Stimulated activated CD4-positive, alpha-beta T cell treated with anti-CD3 and anti-CD28 coated beads, Interleukin-15, amount 100 ng/mL, for 24 hours (primary cell): ENCODE measurements at places on chromosomes 4 and X.

- DNase-seq: no peak
These were observed 19.4 kb downstream of the RPS6KA6 start for GRCh38 chrX:84168574-84168973.

GRCh38 chr4:111434586-111434985 lies 710.7 kb upstream of the FAM241A start:
- DNase-seq: no peak

DNA sequence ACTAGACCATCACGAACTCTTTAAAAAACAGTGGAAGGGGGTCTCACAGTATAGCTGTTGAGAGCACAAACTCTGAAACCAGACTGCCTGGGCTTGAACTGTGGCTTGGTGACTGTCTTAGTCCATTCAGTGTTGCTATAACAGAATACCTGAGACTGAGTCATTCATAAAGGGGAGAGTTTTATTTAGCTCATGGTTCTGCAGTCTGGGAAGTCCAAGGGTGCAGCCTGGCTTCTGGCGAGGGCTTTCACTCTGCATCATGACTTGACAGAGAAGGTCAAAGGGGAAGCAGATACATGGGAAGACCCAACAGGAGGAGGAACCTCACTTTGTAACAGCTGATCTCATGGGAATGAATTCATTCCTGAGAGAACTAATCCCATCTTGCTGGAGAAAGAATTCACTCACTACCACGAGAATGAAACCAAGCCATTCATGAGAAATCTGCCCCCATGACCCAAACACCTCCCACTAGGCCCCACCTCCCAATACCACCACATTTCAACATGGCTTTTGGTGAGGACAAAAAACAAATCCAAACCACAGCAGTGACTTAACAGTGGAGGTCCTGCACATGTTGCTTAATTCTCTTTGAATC lies 116.7 kb upstream of the STOX2 start:
- DNase-seq: no peak

GRCh38 chr4:7754565-7755262 lies 184.9 kb downstream of the AFAP1 start:
- no peak for DNase-seq

GRCh38 chr4:185592845-185593488 lies 57.7 kb upstream of the PDLIM3 start:
- no peak for DNase-seq

GRCh38 chr4:31461421-31461820 lies 741.3 kb downstream of the PCDH7 start:
- DNase-seq: no peak

- no peak for DNase-seq
These were observed 1.9 kb upstream of the MTTP start for GRCh38 chr4:99572527-99573240.

GRCh38 chrX:147559191-147559590 lies 352.5 kb upstream of the FMR1 start:
- DNase-seq: no peak

DNA sequence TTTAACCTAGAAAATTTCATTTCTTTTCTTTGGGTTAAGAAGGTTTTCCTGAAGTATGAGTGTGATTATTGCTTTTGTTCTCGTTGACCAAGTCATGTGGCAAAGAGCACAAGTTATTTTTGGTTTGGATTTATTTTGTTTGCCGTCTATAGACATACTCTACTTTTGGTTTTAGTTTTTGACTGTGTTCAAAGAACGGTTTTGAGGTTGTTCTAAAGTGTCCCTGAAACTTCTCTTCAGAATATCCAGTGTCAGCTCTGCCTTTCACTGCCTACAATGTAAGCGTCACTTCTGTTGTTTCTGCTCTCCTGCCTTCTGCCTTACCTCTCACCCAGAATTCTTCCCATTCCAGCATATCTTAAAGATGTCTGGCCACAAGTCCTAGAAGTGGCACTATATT lies 812.2 kb downstream of the C4orf33 start:
- DNase-seq: no peak

DNA sequence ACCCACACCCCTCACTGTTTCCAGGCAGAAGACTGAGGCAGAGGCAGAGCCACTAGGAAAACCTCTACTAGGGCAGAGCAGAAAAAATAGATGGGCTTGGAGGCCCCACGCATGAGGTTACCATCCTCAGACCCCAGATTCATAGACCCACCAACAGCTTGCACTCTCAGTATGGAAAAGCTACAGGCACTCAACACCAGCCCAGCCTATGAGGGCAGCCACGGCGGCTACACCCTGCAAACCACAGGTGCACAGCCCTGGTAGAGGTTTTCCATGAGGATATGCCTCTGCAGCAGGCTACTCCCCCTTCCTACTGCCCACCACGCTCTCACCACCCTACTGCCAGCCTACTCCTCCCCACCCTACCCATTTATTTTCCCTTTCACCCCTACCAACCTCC lies 235.1 kb downstream of the CWH43 start:
- DNase-seq: no peak

- DNase-seq: no peak
These were observed 326.6 kb downstream of the GPAT3 start for GRCh38 chr4:83862471-83862870.

DNA sequence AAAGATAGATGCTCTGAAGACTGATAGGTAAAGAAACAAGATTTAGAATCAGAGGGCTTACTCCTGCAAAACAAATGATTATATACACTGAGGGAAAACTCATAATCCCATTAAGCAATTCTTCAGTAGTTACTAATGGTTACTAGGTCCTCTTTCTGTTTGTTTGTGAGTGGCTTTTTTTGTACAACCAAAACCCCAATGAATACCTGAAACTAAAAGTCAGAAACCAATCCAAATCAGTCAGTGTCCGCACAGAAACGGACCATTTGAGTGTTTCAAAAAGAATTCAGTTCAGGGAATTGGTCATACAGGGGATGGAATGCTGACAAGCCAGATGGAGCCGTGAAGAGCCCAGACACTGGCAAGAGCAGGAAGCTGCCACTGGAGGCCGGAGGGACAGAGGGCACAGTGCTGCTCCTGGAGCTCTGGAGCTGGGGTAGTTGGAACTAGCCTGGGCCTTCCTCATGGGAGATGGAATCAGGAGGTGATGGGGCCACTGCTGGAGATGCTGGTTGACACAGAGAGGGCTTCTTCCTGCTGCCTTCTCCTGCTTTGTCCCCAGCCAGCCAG lies 31.9 kb downstream of the SETD7 start:
- no peak for DNase-seq

GRCh38 chrX:3548765-3549391 lies 164.6 kb downstream of the PRKX start:
- no peak for DNase-seq

GRCh38 chr4:145183581-145183980 lies 3.2 kb upstream of the OTUD4 start:
- no peak for DNase-seq

DNA sequence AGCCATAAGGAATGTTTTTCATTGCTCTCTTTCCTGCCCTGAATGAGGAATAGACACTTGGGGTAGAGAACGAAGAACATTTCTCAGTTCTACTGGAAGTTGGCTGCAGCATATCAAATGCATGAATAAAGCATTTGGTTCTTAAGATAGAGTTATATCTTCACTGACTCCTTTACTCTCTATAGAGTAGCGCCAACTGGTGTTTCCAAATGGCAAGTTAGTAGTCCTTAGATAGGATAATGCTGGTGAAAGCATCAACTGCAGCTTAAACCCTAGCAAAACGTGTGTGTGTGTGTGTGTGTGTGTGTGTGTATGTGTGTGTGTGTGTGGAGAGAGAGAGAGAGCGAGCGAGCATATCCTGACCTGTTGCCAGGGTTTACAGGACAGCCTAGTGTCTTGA lies 62.2 kb upstream of the FRMPD4 start:
- no peak for DNase-seq

DNA sequence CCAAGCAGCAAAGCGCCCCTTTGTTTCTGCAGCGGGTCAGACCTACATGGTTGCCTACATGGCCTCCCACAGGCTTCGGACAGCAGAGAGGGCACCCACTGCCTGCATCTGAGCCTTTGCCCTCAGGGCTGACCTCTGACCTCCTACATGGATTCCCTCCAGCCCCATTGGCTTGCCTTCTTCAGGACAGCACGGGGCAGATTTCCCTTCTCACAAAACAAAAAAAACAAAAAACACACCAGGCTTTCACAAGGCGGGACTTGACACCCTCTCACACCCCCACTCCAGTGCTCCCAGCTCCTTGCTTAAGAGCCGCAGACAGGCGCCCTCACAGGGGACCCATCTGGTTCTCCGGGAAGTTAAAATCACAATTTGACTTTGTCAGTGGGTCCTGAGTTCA lies 32.9 kb downstream of the ZFYVE28 start:
- no peak for DNase-seq

GRCh38 chr4:15331930-15332329 lies 95.9 kb upstream of the C1QTNF7 start:
- DNase-seq: no peak

- DNase-seq: no peak
These were observed at the start of gene ARHGEF38 for GRCh38 chr4:105551965-105552746. ARHGEF38 (plus strand) TSS chr4:105552620; CDS start chr4:105552766, 146 bp downstream.

- DNase-seq: no peak
These were observed 6.4 kb upstream of the IL13RA2 start for GRCh38 chrX:115023811-115024210.

DNA sequence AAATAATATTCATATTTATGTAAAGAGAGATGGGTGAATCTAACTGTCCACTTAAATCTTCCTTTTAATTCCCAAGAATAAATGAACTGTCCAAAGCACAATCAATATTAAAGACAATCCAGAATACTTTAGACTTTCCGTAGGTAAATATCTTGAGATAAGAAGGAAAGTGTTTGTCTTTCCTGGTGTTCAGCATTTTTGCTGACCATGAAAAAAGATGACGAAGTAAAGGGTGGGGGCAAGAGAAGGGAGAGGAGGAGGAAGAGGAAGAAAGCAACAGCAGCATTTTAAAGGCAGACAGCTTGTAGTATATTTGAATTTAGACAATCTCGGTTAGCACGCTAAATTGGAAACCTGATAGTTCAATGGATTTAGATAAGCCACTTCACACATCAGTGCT lies 498.2 kb downstream of the KCNIP4 start:
- DNase-seq: no peak

DNA sequence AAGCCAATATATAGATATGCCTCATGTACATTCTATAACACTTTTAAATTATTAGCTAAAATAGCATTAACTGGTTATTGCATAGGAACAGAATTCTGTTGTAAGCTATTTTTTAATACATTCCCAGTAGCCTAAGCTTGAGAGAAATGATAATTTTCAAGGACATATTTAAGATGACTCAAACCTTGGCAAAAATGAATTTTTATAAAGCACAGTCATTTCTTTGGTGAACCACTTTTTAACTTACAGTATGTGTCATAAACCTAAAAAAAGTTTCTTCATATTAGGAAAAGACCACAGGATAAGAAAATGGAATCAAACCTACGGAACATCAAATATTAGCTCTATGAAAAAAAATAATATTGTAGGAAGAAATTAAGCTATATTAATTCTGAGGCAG lies 986.3 kb downstream of the STIM2 start:
- no peak for DNase-seq

GRCh38 chrX:49250066-49250465 lies 14.4 kb downstream of the FOXP3 start:
- DNase-seq: no peak

- DNase-seq: no peak
These were observed 312.0 kb upstream of the MAGEB2 start for GRCh38 chrX:29903360-29903759.

DNA sequence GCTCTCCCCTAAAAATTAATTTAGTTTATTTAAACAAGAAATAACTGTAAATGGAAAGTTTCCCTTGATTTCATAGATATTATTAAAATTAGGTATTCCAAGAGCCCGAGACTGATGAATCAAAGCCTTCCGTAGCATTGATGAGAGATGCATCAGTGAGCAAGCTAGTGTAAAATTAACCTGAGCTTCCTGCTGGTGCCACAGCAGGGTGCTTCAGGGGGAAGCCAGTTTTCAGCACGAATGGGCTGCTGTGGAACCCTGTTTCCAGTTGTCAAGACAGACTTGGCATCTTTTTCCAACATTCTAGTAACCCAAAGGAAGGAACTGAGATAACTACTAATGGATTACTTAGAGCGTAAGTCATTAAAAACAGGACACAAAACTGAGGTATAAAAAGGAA lies 221.7 kb downstream of the RBMX2 start:
- DNase-seq: no peak

GRCh38 chrX:136551410-136551809 lies 19.4 kb downstream of the VGLL1 start:
- DNase-seq: no peak

- DNase-seq: peak; percentile 34
These were observed 93.2 kb downstream of the WFS1 start for GRCh38 chr4:6362896-6363295.

GRCh38 chr4:89055157-89056080 lies 1.6 kb downstream of the FAM13A start:
- DNase-seq: no peak

DNA sequence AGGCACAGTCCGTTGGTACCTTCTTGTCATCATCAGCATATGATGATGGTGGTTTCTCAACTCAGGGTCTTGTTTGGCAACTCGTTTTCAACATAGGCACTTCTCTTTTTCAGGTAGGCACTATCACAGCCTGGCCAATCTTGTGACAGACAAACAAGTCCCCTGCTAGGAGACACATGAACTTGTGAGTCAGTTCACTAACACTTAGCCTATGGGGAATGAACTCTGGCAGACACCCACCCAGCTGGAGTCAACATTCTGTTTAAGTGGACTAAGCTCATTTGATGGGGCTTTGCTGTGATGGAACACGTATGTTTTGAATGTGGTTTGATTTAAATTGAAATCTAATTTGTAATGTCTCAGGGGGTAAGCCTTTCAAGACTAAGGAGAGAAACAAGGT lies 100.7 kb upstream of the MAMLD1 start:
- DNase-seq: no peak

DNA sequence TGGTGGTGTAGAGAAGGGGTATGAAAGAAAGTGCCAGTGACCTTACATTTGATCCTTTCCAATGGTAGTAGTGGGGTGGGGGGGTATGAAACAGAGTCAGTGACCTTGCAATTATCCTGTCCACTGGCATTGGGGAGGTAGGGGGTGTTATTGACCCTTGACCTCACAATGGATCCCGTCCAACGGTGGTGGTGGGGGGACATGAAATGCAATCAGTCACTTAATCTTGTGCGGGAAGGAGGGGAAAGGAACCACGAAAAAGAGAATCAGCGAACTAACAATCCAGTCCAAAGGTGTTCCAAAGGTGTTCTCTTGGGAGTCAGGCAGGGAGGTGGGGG lies 619 bp upstream of the PDK3 start:
- no peak for DNase-seq

- DNase-seq: no peak
These were observed 79.4 kb downstream of the SLC9A6 start for GRCh38 chrX:136064661-136065043.

GRCh38 chr4:109157696-109158095 lies 144.8 kb downstream of the COL25A1 start:
- no peak for DNase-seq
